NCI-H748 treated with DMSO at 0.1 percent for 48 hours (cell line): ENCODE measurements at places on chromosomes 3 and 15.

DNA sequence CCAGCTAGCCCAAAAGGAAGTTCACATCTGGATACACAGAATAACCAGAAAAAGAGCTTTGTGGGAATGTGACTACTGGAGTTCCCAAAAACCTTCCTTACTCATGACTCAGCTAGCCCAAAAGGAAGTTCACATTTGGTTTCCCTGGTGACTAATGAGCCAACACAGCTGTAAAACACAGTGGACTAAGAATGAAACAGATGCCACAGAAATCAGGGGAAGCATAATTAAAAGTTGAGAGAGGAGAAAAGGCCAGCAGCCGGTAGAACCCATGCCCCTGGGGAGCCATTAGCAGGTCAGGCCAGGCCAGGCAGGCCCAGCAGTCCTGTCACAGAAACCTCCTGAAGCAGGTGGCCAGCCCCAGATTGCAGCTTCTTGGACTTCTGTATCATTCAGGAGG, 130.3 kb downstream of the GHSR start:
- DNase-seq: no peak

GRCh38 chr3:58190882-58191281, 19.9 kb downstream of the DNASE1L3 start:
- no peak for DNase-seq

DNA sequence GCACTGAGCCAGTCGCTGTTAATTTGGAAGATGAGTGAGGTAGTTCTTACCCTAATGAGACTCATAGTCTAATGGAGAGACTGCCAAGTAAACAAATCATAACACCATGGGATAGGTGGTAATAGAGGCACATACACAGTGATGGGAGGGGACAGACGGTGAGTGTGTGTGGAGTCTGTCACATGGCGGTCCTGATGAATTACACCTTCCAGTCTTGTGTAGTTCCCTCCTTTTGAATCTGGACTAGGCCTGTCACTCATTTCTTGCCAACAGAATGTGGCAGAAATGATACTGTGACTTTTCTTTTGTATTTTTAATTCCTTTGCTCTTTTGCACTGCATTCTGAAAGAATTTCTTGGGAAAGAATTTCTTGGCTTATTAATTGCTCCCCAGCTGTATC, 78.1 kb downstream of the NR1D2 start:
- peak; percentile 18 for DNase-seq

DNA sequence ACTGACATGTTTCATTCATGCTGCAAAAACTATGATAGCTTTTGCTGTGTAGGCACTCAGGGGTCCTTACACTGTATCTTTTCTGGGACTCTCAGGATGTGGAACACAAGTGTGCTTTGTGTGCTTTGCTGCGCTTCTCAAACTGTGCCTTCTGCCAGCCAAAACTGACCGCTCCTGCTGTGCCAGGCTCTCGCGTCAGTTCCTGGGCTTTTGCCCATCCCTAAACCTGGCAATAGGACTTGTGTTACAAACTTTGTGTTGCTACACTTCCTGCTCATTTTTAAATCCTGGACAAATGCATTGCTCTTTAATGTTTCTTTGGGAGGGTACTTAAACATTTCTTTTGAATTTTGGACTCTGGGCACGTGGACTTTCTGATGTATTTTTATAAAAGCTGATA, 60.3 kb downstream of the DIPK2A start:
- DNase-seq: no peak

DNA sequence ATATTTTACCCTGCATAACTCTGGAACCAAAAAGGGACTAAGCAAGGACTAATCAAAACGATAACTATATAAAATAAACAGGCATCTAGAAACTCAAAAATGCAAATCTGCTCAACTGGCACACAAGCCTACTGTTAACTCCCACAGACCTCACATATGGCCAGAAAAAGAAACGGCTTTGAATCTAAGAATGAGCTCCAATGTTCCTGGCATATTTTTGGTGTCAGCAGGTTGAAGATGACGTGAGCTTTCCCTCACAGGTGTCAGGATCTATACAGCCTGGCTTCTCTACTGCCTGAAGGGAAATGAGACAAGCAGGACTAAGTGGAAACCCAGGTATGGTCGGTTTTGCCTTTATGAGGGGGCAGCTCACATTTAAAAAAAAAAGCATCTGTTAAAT, 120.1 kb upstream of the SPATA12 start:
- no peak for DNase-seq

DNA sequence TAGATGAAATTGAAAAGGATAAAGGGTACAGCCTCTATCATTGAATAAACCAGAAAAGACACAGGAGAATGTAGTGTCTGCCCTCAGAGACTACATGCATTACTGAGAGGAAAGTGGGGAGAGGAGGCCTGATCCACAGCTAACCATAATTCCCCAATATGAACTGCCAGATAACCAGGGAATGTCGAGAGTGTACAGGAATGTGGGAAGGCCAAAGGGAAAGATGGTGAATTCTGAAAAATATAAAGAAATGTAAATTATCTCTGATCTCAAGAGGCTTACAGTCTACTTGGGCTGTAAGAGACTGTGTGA, 22.3 kb downstream of the MYO1E start:
- no peak for DNase-seq

- no peak for DNase-seq
These were observed 6.1 kb downstream of the DNASE1L3 start for GRCh38 chr3:58204720-58205119.

DNA sequence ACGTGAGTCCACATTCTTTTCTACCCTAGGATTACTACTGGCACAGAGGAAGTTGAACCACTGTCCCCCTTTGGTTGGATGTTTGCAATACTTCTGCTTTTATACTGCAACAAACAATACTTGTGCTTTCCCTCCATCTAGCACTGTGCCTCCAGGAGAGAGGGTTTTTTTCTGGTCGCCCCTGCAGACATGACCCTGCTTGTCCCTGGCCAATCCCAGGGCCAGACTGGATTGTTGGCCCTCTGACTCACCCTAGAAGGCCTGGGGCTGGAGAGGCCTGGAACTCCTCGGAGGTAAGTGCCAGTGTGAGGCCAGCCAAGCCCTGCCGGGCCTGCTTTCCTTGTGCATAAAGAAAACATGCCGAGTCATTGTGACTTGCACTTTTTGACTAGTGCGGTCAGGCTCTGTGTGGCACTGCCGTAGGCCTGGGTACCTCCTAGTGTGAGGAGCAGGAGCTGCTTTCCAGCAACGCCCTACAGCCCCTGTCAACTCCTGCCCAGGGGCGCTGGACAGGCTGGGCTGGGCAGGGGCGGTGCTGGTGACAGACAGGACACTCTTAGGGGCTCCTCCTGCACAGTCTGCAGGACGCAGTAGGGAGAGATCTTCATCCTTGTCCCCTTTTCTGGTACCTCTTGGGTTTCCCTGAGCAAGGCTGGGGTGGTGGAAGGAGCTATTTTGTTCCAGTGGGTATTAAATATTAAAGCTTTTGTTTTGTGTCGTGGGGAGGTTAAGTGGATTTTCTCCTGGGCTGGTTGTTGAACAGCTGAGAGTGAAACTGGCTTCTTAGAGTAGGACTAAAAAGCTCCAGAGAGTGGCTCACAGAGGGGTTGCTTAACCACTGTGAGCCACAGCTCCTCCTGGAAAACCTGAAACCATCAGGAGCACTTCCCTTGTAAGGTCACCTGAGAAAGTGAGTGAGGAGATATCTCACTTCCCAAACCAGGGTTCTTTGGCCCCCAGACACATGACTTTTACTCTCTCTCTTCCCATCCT, 14.4 kb upstream of the TKT start:
- peak; percentile 19 for DNase-seq

DNA sequence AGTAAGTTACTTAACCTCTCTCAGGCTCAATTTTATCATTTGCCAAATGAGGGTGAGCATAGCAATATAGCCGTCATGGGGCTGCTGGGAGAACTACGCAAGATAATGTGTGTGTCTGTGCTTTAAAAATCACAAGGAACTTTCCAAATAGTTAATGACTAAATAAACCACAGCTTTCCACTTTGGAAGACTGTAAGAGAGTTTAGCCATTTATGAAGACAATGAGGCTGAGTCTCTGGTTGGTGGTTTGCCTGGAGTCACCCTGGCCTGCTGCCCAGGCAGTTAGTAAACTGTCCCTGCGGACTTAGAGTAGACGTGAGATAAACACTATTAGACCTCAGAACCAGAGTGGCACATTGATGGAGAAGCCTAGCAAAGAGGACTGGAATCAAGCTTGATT, 357.7 kb downstream of the CLSTN2 start:
- no peak for DNase-seq

DNA sequence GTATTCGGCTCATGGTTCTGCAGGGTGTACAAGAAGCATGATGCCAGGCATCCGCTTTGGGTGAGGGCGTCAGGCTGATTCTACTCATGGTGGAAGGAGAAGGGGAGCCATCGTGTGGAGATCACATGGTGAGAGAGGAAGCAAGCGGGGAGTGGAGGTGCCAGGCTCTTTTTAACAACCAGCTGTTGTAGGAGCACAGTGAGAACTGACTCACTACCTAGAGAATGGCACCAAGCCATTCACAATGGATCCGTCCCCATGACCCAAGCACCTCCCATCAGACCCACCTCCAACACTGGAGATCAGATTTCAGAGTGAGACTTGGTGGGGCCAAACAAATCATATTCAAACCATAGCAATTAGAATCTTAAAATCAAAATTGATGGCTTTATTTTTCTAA, 259.8 kb upstream of the CTDSPL start:
- DNase-seq: no peak

GRCh38 chr3:37935290-37935668, 55.3 kb upstream of the VILL start:
- DNase-seq: no peak

DNA sequence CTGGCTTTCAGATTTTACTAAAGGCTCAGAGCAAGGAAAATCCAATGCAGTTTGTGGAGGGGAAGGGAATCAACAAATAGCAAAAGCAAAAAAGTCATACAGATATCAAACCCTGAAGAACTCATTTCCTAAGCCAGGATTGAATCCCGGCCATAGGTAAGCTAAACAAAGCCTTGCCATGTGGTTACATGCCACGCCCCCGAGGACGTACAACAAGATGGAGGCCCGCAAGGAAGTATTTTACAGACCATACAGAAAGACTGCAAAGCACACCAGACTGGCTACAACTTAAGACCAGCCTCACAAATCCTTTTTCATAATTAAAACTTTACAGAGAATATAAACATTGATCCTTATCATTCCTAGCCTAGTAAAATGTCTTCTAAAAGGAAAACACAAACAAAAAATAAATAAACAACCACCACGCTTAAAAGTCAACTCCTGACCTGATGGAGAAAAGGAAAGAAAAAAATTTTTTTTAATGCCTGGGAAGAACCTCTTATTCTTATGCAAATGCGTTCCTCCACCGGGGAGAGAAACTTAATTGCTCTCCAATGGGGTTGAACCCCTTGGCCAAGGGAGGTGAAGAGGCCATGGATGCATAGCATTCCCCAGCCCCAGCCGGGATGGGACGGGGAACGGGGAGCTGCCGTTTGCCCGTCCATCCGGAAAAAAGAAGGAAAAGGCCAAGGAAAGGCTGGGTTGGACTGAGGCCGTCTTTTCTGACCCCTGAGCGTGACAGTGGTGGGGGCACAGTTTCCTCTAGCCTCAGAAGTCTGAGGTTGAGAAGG, 39.3 kb downstream of the IL1RAP start:
- DNase-seq: no peak

GRCh38 chr3:134357914-134358811, 16.1 kb downstream of the AMOTL2 start:
- DNase-seq: no peak
